Peyer's patch (tissue), 4 donors: ENCODE measurements at places on chromosomes 13 and 19.

GRCh38 chr19:4066682-4067395, at the start of gene ZBTB7A:
ZBTB7A (minus strand) TSS chr19:4066899; CDS start chr19:4055232, 11,667 bp downstream.
- peak; percentile 89 for DNase-seq

DNA sequence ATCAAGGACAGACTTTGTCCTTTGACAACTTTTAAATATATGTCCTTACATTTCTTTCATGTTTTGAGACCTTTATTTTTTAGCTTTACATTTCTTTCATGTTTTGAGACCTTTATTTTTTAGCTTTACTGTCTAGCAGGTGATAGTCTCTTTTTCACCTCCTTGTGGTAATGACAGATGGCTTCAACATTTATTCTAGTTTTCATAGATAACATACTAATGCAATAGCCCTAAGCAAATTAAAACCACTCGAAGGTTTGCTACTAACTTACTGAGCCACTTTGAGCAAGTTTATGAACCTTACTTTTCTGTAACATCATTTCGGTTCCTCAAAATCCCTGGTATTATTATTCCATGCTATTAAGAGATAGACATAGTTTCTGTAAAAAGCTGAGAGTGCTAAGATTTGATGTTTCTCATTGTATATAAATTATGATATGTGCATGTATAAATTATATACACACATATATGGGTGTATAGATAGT, 4.5 kb downstream of the DACH1 start:
- DNase-seq, result no peak

- DNase-seq, result no peak
These were observed 679 bp upstream of the CDADC1 start for GRCh38 chr13:49246850-49247642.

DNA sequence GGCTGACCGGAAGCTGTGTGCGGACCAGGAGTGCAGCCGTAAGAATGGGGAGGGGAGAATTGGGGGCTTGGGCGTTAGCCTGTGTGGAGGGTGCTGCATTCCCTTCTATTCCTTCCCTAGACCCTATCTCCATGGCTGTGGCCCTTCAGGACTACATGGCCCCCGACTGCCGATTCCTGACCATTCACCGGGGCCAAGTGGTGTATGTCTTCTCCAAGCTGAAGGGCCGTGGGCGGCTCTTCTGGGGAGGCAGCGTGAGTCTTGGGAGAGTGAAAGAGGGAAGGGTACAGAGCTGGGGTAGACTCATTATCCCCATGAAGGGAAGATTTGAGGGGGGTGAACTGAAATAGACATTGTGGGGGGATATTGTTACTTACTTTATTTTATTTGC, 306 bp downstream of the MIA start:
- no peak for DNase-seq

- DNase-seq, result no peak
These were observed 376.9 kb downstream of the FGF9 start for GRCh38 chr13:22047785-22048104.

DNA sequence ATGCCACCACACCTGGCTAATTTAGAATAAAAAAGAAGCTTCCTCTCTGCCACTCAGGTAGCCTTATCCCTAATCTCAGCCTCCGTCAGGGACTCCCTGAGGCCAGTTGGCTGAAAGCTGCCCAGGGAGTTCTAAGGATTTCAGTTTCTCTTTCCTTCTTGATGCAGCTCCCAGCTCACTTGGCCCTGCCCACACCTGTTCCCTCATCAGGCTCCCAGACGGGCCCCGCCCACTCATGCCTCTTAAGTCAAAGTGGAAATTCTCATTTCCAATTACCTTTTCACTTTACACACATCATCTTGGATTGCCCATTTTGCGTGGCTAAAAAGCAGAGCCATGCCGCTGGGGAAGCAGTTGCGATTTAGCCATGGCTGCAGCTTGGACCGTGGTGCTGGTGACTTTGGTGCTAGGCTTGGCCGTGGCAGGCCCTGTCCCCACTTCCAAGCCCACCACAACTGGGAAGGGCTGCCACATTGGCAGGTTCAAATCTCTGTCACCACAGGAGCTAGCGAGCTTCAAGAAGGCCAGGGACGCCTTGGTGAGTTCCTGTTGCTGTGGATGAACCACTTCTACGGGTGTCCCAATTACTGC, at the start of gene IFNL1:
Gene IFNL1, plus strand, starts transcription at position 353 of the 591 bp plus-strand sequence. Its CDS starts 15 bp downstream, at position 368.
- DNase-seq, result peak; percentile 46

DNA sequence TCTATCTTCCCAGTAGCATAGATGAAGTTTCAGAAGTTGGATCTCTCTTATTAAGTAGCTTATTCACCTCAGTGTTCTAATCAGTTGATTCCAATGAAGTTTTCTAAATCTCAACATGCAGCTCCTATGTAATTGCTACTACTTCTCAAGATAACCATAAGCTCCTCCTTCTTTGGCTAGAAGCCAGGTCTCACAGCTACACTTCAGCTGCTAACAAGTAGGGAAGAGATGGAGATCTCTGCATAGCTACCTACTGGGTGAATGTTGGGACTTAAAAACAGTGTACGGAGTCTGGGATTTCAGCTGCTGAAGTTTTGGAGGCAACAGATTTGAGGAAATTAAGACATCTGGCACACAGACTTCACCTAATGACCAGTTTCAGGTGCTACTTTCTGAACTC, 661.0 kb downstream of the SLITRK1 start:
- no peak for DNase-seq

- no peak for DNase-seq
These were observed 157.9 kb downstream of the COL4A1 start for GRCh38 chr13:110149036-110149435.

DNA sequence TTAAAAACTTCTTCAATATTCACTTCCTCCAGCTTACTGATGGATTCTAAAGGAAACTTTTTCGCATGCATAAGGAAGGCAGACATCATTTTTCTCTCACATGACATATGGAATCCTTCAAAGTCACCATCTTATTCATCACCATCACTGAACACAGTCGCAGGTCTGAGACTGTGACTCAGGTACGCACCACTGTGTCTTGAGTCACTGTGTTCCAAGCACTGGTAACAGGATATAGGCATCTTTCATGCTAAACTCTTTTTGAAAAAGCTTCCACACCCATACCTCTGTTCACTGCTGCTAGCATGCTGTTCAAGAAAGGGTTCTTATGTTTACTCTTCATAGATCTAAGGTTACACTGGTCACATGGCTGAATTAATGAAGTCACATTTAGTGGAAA, 67.0 kb upstream of the SIAH3 start:
- DNase-seq, result no peak

DNA sequence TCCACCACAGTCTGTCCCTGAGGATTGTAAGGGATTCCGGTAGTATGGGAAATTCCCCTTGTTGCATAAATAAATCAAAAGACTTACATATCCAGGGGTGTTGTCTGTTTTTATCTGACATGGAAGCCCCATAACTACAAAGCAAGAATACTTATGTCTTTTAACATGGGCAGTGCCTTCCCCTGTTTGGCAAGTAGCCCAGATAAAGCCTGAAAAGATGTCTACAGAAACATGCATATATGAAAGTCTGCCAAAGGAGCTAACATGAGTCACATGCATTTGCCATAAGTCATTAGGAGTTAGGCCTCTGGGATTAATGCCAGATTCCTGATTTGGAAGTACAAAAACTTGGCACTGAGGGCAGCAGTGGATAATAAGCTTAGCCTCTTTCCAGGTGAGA, 62.1 kb downstream of the ZNF737 start:
- no peak for DNase-seq

- no peak for DNase-seq
These were observed 175.6 kb downstream of the SHISA2 start for GRCh38 chr13:25876247-25876646.

DNA sequence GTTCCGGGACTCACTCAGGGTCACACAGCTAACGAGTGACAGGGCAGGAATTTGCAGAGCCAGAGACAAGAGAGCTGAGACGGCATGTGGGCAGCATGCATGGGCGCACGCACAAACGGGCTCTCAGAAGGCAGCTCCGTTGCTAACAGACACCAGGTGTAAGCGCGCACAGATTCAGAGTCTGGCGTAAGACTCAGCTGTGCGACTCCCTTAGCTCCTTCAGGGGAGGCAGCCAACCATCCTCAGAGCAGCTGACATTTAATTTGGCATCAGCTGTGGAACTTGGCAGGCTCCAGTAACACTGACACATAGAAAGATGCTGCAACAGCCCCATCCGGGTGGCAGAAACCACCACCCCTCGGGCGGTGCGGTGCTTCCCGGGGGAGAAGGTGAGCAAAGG, 7.5 kb upstream of the TM6SF2 start:
- DNase-seq, result no peak

DNA sequence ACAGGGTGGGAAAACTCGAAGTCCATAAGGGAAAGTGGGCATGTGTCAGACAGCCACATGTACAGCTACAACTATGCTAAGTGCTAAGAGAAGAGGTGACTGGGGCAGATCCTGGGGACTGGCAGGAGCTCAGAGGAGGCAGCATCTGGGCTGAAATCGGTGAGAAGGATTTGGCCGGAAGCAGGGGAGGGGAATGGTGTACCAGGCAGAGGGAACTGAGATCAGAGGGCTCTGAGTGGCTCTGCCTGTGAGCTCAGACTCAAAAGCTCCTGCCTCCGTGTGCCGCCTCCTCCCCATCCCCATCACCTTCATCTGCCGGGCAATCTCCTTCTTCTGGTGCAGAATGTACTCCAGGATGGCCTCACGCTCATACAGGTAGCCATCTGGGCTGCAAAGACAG, 21.8 kb downstream of the NOSIP start:
- DNase-seq, result no peak

GRCh38 chr13:45278096-45278645, 62.8 kb downstream of the TPT1 start:
- DNase-seq, result no peak

DNA sequence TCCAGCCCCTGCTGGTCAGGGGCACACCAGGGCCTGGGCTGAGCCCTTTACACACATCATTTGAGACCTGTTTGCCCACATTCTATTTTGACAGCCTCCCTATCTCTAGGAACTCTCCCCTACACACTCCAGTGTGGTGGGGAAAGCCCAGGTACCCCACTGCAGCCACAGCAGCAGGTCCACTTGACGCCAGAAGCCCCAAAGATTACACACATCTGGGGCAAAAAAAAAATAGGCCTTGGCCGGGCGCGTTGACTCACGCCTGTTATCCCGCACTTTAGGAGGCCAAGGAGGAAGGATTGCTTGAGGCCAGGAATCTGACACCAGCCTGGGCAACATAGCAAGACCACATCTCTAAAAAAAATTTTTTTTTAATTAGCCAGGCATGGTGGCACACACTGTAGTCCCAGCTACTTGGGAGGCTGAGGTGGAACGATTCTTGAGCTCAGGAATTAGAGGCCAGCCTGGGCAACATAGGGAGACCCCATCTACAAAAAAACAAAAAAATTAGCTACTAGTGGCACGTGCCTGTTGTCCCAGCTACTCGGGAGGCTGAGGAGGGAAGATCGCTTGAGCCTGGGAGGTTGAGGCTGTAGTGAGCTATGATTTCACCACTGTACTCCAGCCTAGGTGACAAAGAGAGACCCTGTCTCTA, 18.0 kb upstream of the CD22 start:
- DNase-seq, result no peak

DNA sequence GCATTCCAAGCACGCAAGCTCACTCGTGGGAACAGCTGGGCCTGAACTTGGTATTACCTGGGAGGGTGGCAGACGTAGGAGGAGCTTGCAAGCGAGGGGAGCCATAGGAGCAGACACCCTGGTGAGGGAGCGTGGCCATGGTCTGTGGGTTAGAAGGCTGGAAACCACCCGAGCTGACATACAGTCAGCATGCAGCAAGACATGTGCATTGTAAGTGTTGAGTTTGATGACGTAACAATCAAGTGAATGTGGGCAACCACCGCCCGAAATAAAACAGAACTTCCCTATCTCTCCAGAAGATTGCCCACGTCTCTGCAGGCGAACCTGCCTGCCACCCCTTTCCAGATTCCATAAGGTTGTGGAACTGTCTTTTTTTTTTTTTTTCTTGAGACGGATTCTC, 26.8 kb downstream of the UBXN6 start:
- DNase-seq, result no peak

DNA sequence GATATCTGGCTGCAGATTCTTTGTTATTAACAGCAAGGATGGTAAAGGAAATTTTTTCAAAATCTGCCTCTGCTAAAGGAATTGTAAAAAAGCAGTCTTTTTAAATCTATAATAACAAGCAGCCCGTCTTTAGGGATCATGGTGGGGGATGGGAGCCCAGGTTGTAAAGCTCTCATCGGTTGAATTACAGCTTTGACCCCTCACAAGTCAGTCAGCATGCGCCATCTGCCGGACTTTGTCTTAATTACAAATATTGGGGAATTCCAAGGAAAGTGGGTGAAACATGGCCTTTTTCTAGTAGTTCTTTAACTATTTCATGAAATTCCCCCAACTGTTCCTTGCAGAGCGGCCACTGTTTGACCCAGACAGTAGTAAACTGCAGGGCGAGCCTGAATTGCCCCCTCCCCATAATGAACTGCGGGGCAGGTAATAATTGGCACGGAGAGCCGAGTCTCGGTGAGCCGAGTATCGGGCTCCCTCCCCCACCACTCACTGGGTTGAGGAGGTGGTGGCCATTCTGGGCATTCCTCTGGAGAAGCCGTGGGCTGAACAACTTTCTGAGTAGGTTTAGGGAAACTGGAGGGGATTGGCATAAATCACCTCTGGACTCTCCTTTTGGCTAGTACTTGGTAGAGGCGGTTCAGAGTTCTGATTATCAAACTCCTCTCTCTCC, 11.6 kb downstream of the ZNF578 start:
- DNase-seq, result no peak

GRCh38 chr13:110436276-110436675, 125.2 kb downstream of the RAB20 start:
- DNase-seq, result no peak

DNA sequence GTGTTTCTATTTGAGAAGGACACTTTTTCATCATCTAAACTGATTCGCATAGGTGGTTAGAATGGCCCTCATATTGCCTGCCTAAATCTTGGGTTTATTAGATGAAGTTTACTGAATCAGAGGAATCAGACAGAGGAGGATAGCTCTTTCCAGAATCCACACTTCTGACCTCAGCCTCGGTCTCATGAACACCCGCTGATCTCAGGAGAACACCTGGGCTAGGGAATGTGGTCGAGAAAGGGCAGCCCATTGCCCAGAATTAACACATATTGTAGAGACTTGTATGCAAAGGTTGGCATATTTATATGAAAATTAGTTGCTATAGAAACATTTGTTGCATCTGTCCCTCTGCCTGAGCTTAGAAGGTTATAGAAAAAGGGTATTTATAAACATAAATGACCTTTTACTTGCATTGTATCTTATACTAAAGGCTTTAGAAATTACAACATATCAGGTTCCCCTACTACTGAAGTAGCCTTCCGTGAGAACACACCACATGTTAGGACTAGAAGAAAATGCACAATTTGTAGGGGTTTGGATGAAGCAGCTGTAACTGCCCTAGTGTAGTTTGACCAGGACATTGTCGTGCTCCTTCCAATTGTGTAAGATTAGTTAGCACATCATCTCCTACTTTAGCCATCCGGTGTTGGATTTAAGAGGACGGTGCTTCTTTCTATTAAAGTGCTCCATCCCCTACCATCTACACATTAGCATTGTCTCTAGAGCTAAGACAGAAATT, 103.8 kb downstream of the TNFRSF19 start:
- no peak for DNase-seq

GRCh38 chr19:45451131-45451849, 16.5 kb upstream of the FOSB start:
- peak; percentile 63 for DNase-seq

- peak; percentile 66 for DNase-seq
These were observed 38.2 kb downstream of the NFIC start for GRCh38 chr19:3404324-3405260.

- DNase-seq, result no peak
These were observed 245.0 kb downstream of the MTUS2 start for GRCh38 chr13:29065142-29065541.

GRCh38 chr19:41298348-41298964, 11.5 kb upstream of the CCDC97 start:
- peak; percentile 87 for DNase-seq
